Stimulated activated CD8-positive, alpha-beta memory T cell treated with anti-CD3 and anti-CD28 coated beads, Interleukin-4, amount 100 ng/mL, for 4 hours (primary cell): ENCODE measurements at places on chromosomes 2 and 18.

DNA sequence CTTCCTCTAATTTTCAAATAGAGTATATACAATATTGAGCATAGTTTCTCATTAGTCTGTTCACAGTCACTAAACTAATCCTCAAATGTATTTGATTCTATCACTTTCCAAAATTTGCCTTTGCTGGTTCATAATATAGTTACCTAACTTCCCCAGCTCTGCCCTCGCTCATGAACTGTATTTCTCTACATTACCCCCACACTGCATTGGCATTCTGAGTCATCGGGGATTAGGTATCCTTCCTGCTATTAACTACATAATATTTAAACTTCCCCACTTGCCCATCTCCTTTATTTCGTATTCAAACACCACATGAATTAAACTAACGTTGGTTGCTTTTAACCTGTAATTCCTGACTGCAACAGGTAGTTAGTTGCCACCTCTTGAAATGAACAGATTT, 14.8 kb upstream of the CLASP1 start:
- DNase-seq: no peak

DNA sequence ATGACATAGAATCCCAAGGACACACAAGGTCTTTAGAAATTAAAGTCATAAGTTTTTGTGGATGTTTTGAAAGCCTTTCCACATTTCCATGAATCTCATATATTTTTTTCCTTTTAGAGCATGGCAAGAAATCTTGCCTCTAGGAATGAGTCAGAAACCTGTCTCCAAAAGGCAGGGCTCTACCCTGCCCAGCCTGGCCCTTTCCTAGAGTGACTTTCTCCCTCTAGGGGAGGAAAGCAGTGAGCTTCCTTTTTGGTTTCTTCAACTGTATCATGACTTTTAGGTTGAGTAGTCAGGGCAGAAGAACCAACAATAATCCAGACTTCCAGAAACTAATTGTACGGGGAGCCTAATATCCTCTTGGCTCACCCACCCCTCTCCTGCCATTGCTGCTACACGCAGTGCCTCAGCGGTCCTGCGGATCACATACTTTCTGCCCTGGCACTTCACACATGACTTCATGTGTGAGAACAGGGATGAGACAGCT, 300.3 kb downstream of the AGPS start:
- DNase-seq: no peak

- DNase-seq: no peak
Observed at GRCh38 chr2:225006730-225007129, 35.5 kb downstream of the DOCK10 start.

GRCh38 chr2:67650291-67651133, 253.4 kb downstream of the ETAA1 start:
- no peak for DNase-seq

- DNase-seq: no peak
Observed at GRCh38 chr2:216044883-216045486, 31.6 kb upstream of the MREG start.

- DNase-seq: no peak
Observed at GRCh38 chr18:79497638-79498081, 101.9 kb downstream of the NFATC1 start.

DNA sequence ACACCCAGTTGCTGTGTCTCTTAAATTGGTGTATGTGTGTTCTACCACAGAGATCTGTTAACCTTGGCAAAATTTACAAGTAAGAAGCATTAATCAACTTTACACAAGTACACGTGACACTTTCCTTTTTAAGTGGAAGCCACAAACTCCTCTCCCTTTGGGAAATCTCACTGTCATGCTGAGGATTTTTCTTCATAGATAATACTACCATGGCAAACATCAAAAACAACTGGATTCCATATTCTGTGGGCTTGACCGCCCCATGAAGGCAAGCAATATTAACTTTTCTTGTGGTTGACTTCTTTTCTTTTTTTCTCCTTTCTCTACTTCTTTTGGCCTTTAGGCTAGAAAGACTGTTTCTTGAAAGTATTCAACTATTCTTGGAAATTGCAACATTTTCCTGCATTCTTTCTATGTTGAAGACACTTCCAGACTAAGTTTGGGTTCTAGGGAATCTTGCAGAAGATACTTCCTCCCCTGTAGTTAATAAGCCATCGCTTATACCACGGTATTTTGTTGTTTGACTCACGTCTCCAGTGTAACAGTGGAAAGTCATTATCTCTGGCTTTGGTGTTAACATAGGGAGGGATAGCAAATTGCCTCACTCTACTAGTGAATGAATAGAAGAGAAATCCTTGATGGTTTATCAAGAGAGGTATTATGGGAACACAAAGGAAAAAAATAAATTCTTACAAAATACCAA, 79.5 kb downstream of the SLC8A1 start:
- no peak for DNase-seq

- DNase-seq: no peak
Observed at GRCh38 chr18:52228166-52228565, 111.8 kb upstream of the DCC start.

- DNase-seq: no peak
Observed at GRCh38 chr2:148875387-148876051, 492 bp downstream of the KIF5C start.

DNA sequence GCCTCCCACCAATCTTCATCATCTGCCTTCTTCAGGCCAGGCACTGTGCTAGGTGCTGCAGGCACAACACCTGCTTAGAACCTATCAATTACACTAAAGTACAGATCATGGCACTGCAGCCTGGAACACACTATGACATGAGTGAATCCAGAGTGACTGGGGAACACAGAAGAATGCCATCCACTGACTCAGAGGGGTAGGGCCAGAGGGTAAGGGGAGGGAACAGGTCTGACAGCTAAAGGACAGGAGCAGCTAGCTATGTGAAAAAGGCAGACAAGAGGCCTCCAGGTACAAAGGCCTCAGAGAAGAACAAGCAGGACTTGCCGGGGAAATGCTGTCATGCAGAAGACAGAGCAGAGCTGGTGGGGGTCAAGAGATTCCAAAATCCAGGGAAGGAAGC, 53.3 kb upstream of the ACAA2 start:
- DNase-seq: no peak

DNA sequence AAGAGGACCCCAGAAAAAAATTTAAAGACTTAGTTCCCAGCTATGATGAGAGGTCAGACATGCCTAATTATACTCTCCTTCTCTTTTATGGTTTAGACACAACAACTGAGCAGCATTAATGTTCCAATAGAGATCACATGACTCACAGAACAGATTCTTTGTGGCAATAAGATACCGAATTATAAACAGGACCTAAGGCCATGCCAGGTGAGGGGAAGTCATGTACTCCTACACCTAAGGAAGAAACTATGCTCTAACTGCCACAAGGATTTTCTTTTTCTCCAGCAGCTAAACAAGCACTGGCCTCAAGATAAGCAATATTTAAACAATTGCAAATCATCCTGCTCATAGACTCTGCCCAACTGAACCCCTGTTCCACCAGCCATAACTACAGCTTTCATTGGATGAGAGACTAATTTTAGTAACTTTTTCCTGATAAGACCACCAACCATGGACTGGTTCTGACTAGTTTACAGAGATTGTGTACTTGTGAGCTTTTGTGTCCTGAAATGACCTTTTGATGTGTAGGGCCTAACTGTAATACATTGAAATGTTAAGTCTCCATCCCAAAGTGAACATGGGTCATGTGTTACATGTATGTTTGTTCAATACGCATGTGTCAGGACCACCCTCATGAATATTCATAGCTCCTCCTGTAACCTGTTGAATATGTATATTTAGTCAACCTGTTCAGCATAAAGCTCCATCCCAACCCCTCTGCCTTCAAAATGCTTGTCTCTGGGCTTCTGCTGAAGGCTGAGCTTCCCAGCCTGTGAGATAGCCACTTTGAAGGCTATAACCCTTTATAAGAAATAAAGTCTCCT, 21.6 kb upstream of the NFE2L2 start:
- DNase-seq: no peak

DNA sequence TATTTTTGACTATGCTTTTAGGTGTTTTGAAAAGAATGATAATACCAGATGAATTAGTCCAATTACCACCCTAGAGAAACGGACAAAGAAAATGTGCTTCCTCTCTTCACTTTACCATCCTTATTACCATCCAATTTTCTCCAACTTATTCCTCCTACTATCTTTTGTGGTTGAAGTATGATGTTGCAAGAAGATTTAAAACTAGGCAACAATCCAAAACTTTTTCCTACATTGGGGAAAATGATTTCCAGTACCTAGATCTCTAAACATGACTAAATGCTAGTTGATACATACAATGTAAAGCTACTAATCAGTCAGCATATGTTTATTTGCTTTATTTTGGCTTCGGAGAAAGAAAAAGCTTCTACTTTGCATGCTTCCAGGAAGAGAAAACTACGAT, 355.0 kb upstream of the LYPD1 start:
- DNase-seq: no peak

DNA sequence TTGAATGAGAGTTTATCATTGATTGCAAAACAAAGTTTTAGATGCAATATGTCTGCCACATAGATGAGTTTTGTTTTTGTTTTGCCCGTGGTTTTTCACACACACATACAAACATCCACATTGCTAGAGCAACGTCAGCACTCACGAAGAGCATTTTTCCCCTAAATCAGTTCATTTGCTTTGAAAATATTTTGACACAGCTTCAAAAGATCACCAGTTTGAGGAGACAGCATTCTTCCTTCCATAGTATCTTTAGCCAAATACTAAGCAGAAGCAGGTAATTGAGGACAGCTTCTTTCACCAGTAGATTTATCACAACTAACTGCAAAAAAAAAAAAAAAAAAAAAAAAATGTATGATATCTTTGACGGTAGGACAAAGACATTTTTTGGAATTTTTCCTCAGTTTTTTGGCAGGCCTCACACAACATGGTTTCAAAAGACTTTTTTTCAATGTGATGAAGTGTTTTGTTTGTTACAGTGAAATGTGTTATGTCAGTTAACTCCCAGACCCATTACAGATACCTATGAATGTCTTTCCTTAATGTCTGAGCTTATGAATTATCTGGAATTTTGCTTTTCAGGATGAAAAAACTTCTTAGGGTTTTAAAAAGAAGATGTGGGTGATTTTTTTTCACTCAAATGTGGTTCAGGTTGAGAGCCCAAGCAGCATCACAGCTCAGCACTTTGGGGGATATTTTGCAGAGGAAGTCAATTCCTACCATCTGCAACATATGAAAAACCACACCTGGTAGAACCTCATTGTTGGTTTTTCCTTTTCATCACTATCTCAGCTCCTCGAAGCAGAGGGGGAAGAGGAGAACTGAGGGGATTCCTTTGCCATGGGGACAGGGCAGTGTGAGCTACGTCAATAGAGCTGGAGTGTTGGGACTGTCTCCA, 31.6 kb downstream of the AOX1 start:
- DNase-seq: no peak

- no peak for DNase-seq
Observed at GRCh38 chr2:200225951-200226350, 80.5 kb upstream of the SPATS2L start.
